Activated CD4-positive, alpha-beta T cell treated with anti-CD3 and anti-CD28 coated beads, Interleukin-2, amount 10 ng/mL, durations not matched to agents 24 days and 14 days (primary cell): ENCODE measurements at places on chromosomes 1 and 21. TPM values are rescaled to one million over a fixed set of nuclear protein-coding genes. Genes with fewer than 3 reads are reported as not detected.

Gene CCDC190
- total RNA-seq, result not detected in 2 replicates

Gene RIMKLA
- total RNA-seq, result 5.0 and 5.5 TPM in 2 replicates

Gene NFIA
- total RNA-seq, result 0.26 and 0.63 TPM in 2 replicates

Gene HSPB7
- not detected in 2 replicates for total RNA-seq

Gene FMO2
- not detected in 2 replicates for total RNA-seq

DNA sequence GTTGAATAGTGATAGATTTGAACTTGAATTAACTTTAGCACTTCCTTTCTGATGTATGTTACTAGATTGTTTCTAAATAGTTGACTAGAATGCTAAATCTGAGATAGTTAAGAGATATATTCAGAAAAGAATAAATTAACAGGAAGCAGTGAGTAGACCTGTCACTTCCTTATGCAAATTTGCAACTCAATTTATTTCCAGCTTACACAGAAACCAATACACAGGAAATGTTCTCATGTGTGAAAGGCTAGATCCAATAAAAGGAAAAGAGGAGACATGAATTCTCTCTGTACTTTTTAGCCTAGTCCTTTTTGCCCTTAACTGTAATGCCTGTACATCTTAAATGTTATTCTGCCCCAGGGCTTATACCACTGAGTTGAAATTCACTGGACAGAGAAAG lies 522.3 kb downstream of the COL11A1 start:
- H3K36me3 ChIP-seq, result no peaks in the 10 kb centered on the region
- no peak for DNase-seq
- H3K4me3 ChIP-seq, result no peak overlapping the region
- H3K4me1 ChIP-seq, result no peaks in the 10 kb centered on the region

GRCh38 chr21:25756190-25756932 lies 21.6 kb downstream of the GABPA start:
- H3K27ac ChIP-seq, result peak overlapping the region; percentile 1
- H3K27me3 ChIP-seq, result no peaks in the 10 kb centered on the region
- no peak overlapping the region for H3K4me3 ChIP-seq
- peaks cover 53% of the 10 kb centered on the region for H3K36me3 ChIP-seq
- DNase-seq, result no peak
- H3K4me1 ChIP-seq, result peaks cover 30% of the 10 kb centered on the region

- H3K4me1 ChIP-seq, result no peaks in the 10 kb centered on the region
- peaks cover 5% of the 10 kb centered on the region for H3K27me3 ChIP-seq
- H3K27ac ChIP-seq, result no peak overlapping the region
- no peak for DNase-seq
- H3K36me3 ChIP-seq, result peaks cover 2% of the 10 kb centered on the region
- no peak overlapping the region for H3K4me3 ChIP-seq
Observed at GRCh38 chr1:26330276-26330675, 12.5 kb downstream of the CD52 start.

DNA sequence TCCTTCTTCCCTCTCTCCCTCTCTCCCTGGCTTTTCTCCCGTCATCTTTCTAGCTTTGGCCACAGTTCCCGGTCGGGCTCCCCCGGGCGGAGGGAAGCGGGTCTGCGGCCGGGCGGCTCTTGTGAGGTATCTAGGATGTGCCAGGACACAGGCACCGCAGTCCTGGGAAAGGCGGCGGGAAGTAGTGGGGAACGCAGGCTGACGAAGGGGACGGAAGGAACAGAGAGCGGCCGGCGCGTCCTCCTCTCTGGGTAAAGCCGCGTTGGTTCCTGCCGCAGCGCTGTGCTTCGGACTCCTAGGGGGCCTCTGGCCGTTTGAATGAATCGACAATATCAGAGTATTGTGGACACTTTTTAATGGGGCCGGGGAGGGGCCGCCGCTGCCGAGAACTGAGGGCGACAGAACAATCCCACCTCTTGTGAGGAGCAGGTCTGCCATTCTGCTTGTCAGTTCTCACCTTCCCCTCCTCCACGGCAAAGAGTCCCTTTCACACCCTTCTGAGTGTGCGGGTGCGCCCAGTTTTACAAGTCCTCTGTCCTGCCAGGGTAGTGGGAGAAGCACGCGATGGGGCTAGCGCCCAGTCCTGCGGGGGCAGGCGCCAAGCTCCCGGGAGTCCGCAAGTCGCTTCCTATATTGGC lies 1.2 kb upstream of the LHX9 start:
- H3K4me3 ChIP-seq, result peak overlapping the region; percentile 80
- H3K27me3 ChIP-seq, result peaks cover 97% of the 10 kb centered on the region
- peak; percentile 71 for DNase-seq
- peaks cover 68% of the 10 kb centered on the region for H3K4me1 ChIP-seq
- H3K36me3 ChIP-seq, result no peaks in the 10 kb centered on the region

- H3K4me1 ChIP-seq, result no peaks in the 10 kb centered on the region
- no peaks in the 10 kb centered on the region for H3K27me3 ChIP-seq
- no peak for DNase-seq
- H3K36me3 ChIP-seq, result no peaks in the 10 kb centered on the region
- H3K4me3 ChIP-seq, result no peak overlapping the region
Observed at GRCh38 chr1:3940081-3940753, 40.1 kb upstream of the C1orf174 start.

- H3K4me3 ChIP-seq, result no peak overlapping the region
- no peak for DNase-seq
- no peaks in the 10 kb centered on the region for H3K36me3 ChIP-seq
- peak overlapping the region; percentile 52 for H3K27ac ChIP-seq
- peaks cover 5% of the 10 kb centered on the region for H3K27me3 ChIP-seq
Observed at GRCh38 chr1:44693159-44693558, 18.6 kb downstream of the ARMH1 start.

DNA sequence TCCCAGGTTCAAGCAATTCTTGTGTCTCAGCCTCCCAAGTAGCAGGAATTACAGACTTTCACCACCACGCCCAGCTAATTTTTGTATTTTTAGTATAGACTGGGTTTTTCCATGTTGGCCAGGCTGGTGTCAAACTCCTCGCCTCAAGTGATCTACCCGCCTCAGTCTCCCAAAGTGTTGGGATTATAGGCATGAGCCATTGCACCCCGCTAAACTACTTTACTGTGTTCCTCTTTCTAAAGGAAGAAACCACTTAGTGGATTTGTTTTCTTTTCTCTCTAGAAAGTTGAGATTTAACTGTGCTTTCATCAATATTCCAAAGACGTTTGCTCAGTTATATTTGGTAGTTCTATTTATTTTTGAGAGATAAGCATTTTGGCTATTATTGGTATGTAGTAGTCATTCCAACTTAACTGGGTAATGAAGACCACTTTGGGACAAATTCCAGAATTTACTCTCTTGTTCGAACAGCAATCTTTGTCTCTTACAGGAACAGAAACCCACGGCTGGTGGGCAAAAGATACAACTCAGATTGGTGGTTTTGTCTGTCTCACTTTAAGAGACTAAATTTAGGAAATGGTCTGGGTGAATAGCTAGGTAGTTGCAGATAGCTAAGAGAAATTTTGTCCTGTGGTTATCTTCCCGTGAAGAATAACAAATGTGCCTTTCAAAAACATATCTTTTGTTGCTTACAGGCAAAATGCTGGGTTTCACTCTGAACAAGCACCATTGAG lies 103.5 kb upstream of the CD55 start:
- peaks cover 2% of the 10 kb centered on the region for H3K36me3 ChIP-seq
- H3K4me1 ChIP-seq, result peaks cover 3% of the 10 kb centered on the region
- H3K27me3 ChIP-seq, result peaks cover 6% of the 10 kb centered on the region
- no peak for DNase-seq
- no peak overlapping the region for H3K27ac ChIP-seq

DNA sequence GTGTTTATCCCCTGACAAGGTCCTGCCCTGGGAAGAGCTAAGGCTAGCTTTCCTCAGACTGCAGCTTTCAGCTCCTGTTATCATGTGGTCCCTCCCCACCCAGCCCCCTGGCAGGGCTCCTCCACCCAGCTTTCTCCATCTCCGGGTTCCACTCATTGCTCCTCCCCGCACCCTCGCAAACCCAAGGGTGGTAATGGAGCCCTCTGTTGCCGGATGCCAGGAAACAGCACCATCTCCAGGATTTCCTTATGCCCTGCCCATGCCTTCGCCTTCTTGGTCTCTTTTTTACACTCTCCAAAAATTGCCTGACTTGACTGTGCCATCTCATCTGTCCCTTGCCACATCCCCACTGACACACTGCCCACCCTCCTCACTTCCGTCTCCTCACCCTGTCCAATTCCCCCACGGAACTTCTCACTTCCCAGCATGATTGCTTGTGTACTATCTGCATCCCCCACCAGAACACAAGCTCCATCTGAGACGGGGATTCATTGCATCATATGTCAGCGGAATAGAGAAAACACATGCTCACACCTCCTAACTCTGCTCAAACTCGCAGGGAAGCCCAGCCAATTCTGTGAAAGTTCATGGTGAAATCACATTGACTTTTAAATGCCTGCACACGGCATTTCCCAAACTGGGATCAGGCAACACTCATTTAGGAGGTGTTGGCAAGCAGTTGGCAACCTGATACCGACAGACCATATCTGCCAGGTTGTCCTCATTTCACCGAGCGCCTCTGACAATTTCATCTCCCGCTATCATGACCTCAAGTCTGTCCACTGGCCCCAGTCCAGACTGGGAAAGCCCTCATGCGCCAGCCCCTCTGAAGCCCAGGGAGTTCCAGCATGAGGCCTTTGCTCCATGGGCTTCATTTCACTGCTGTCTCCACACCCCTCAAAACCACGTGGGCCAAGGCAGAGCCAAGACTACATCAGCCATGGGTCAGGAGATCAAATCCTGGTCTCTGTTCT lies 201.1 kb downstream of the MATN1 start:
- H3K27me3 ChIP-seq, result peaks cover 4% of the 10 kb centered on the region
- no peaks in the 10 kb centered on the region for H3K36me3 ChIP-seq
- H3K4me1 ChIP-seq, result no peaks in the 10 kb centered on the region
- DNase-seq, result no peak
